ENCODE measurements at places on chromosomes 1 and 21.
A peak's percentile ranks its signal among the peaks of the same experiment; 100 is the strongest.

GRCh38 chr1:15956150-15956549, 19.8 kb downstream of the ZBTB17 start:
- DNase-seq, result no peak

GRCh38 chr1:24526940-24527542, 24.4 kb downstream of the RCAN3 start:
- peak; percentile 5 for DNase-seq

- no peak for DNase-seq
These were observed 35.5 kb downstream of the MATN1 start for GRCh38 chr1:30687886-30688285.

DNA sequence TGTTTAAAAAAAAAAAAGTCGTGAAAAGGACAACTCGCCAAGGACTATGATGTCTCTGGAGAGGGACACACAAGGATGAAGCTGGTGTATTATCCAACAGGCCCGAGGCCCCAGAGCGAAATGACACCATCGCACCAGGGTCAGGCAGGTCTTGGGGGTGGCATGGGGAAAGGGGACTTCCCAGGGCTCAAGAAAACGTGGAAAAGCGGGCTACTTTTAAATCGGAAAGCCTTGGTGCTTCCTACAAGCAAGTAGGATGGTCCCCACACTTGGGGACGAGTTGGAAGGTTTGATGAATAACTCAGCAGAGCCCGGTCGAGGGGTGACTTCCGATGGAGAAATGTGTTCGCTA, 505 bp upstream of the GNPAT start:
- no peak for DNase-seq

- no peak for DNase-seq
These were observed 106.1 kb upstream of the CHODL start for GRCh38 chr21:18138507-18138906.

- no peak for DNase-seq
These were observed 305.0 kb upstream of the ST6GALNAC5 start for GRCh38 chr1:76562292-76562691.

DNA sequence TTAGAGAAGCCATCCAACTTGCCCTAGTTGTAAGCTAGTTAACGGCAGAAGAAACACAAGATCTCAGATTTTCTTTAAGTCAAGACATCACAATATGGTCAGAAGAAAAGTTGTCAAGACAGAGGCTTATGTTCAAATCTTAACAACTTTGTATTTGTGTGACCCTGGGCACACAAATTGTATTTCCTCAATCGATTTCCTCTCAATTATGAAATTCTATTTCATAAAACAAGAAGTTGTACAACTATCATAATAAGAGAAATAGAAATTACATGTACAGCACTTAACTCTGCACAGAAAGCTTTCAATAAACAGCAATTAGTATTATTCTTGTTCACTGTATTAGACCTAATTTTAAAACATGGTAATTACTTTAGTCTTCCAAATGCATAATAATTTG, 62.9 kb upstream of the SDC3 start:
- no peak for DNase-seq

- peak; percentile 90 for DNase-seq
These were observed 54.5 kb upstream of the PLXNA2 start for GRCh38 chr1:208298593-208299269.

DNA sequence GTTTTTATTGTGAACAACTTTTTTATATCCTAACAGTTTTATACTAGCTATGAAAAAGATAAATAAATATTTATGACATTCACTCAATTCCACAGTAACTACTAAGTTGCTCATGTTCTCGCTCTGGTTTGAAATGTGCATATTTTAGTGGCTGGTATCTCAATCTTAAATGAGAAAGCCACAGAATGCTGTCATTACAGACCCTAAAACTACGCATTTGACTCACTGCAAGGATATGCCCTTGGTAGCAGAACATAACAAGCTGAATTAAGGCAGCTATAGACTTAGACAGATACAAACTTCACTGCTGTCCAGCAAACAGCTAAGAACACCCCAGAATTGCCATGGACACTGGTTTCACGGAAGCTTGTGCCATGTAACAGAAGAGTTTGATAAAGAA, 19.0 kb downstream of the DAB1 start:
- no peak for DNase-seq

- DNase-seq, result no peak
These were observed 41.2 kb upstream of the PDC start for GRCh38 chr1:186502087-186502486.

GRCh38 chr21:30058928-30059327, 107.7 kb downstream of the CLDN17 start:
- no peak for DNase-seq

- no peak for DNase-seq
These were observed 179.2 kb downstream of the ATG4C start for GRCh38 chr1:62962901-62963776.

DNA sequence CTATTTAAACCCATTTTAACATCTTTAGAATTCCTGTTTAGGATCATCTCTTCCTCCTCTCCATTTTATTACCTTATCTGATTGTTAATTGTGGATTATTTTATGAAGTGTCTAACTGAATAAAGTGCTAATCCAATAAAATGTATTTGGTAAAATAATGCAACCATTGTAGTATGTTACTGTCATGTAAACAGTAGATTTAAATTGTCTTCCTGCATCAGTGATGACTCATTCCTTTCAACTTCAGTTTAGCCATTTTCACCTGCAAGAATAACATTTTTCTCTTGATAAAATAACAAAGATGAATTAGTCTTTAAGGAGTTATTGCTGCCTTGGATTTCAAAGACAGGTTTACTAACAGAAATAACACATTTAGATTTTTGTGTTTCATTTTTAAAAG, 5.4 kb downstream of the PPP2R5A start:
- no peak for DNase-seq

GRCh38 chr1:42017259-42017658, 98.5 kb upstream of the HIVEP3 start:
- DNase-seq, result no peak

DNA sequence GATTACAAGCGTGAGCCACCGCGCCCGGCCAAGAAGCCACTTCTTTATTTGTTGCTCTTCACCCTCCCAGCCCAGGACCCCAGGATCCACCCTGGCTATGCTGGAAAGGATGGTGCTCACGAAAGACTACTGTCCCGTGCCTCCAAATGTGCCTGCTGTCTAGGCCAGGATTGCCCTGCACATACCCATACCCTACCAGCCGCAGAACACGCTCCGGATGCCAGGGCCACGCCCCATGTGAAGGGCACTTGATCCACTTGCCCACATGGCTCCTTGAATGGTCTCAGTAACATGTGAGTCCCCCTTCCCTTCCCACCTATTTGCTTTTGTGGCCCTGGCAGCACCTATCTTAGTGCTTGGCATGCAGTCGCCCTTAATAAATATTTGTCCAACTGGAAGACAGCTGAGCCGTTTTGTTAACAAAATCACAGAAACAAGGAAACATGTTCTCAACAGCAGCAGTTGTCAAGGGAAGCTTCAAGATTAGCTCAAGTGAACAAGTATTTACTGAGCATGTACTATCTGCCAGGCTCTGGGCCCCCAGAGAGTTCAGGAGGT, 13.8 kb upstream of the UBXN10 start:
- no peak for DNase-seq

DNA sequence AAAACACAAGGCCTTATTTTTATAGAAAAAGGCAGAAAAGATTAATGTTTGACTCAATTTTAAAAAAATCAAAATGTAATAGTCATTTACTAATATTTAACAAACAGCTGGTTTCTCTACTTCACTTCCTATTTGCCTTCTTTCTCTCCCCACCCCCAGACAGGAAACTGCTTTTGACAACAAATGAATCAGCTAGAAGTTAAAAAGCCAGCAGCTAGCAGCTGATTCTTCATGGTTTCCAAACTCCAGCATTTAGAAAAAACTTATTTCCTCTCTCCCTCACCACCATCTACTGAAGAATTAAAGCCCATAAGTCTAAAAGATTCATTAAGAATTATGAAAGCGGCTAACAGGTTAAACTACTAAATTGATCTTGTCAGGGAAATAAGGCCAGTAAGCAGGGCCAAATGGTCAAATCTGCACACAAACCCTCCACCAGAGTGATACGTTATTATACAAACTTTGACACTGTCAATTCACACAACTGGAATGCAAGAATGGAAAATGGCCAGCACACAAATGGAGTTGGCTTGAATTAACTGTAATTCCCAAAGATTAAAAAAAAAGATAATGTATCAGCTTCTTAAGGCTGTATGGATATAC, 4.0 kb downstream of the WDR26 start:
- DNase-seq, result no peak

DNA sequence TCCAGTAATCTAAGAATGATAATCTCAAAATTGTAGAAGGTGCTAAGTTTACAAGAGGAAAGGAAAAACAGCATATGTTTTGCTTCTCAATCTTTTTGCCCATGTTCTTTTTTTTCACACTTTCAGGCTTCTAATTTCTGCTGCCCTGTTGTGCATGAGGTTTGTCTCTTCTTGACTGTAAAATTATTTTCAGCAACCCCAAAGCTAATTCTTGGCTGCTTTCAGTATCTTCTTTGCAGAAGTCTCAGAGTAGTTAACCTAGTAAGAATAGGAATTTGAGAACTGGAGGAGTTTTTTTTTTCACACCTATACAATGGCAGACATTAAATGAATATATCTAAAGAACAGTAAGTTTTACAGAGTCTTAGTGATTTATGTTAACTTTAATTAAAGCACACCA, 26.4 kb downstream of the DENND2D start:
- no peak for DNase-seq

GRCh38 chr1:238186887-238187574, 296.3 kb upstream of the ZP4 start:
- no peak for DNase-seq

- no peak for DNase-seq
These were observed 19.3 kb upstream of the DDAH1 start for GRCh38 chr1:85484264-85484663.

GRCh38 chr1:55088413-55088812, 49.1 kb downstream of the PCSK9 start:
- no peak for DNase-seq

DNA sequence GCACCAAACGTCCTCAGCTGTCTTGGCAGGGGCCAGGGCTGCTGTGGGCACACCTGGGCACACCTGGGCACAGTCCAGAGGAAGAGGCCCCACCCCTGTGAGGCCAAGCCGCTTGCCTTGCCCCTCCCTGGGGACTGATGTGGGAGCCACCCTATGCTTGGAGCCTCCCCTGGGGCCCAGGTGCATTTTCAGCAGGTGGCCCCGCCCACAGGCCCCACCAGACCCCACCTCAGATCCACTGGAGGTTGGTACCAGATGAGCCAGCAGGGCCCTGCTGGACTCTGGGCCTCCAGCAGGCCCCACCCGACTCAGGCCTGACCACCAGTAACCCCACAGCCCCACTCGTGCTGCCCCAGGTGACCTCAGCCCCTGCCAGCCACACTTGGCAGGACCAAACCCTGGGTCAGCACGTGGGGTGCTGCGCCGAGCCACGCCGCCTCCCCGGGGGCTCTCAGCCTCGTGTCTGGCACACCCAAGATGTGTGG, 8.8 kb downstream of the SLC19A1 start:
- no peak for DNase-seq

GRCh38 chr1:185401019-185401418, 84.0 kb upstream of the IVNS1ABP start:
- no peak for DNase-seq

DNA sequence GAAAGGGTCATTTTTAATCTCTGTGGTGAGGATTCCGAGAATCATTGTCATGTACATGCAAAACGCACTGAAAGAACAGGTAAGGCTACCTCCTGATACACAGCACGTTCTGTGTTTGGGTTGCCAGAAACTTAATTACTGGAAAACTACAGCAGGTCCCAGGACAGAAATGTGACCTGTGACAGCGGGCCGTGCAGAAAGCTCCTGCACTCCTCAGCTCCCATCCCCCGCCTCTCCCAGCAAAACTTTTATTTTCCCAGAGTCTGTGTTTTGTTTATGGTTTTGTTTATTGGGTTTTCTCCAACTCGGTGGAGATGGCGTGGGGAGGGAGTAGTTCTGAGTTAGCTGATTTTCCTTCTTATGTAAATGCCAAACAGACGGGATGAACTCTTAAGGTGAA, 44.7 kb downstream of the SLC44A3 start:
- no peak for DNase-seq

- peak; percentile 38 for DNase-seq
These were observed at the start of gene G0S2 for GRCh38 chr1:209674957-209675564. Gene G0S2 (plus strand): TSS chr1:209675412. CDS start chr1:209675685, 273 bp downstream.

DNA sequence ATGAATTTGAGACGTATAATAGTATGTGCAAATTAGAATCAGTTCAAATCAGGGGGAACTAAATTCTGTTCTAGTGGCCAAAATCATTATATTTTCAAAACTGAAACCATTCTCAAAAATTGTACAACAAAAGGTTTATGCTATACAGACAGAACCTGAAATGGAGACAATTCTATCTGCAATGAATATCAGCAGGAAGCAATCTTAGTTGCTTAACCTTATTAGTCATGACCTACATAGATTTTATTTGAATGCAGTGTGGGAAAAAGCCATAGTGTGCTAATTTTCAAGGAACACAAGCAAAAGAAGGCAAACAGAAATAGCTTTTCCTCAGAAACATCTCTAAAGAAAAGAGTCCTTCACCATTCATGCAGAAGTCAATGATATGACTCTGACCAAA, 6.5 kb downstream of the AK5 start:
- no peak for DNase-seq

DNA sequence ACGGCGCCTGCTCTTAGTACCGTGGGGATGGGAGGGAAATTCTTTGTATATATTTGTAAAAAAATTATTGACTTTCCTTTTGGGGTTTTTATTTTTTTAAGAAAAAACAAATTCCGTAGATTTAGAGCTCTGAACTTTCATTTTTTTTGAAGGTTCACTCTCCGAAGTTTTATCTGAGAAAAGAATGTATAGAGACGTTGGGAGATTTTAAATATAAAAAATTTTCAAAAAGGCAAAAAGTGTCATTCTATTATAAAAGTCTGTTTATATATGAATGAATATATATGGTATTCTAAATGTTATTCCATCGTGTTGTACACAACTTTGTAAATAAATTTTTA, 2.4 kb downstream of the FOXD3 start:
- no peak for DNase-seq

GRCh38 chr1:40824591-40825434, 37.4 kb downstream of the CITED4 start:
- DNase-seq, result no peak

- no peak for DNase-seq
These were observed 56.7 kb downstream of the PRDM2 start for GRCh38 chr1:13756557-13757315.

GRCh38 chr1:175449306-175449705, 256.7 kb upstream of the KIAA0040 start:
- no peak for DNase-seq

- no peak for DNase-seq
These were observed 96.9 kb downstream of the ERG start for GRCh38 chr21:38401191-38401926.

GRCh38 chr1:50915621-50916020, 44.4 kb downstream of the FAF1 start:
- no peak for DNase-seq

- no peak for DNase-seq
These were observed 71.6 kb downstream of the RD3 start for GRCh38 chr1:211420389-211420788.

- no peak for DNase-seq
These were observed 9.5 kb downstream of the SIM2 start for GRCh38 chr21:36708286-36709029.
